ENCODE measurements at places on chromosomes 7 and 10.

- no peak for DNase-seq
Observed at GRCh38 chr10:76242956-76243355, 811.5 kb downstream of the LRMDA start.

DNA sequence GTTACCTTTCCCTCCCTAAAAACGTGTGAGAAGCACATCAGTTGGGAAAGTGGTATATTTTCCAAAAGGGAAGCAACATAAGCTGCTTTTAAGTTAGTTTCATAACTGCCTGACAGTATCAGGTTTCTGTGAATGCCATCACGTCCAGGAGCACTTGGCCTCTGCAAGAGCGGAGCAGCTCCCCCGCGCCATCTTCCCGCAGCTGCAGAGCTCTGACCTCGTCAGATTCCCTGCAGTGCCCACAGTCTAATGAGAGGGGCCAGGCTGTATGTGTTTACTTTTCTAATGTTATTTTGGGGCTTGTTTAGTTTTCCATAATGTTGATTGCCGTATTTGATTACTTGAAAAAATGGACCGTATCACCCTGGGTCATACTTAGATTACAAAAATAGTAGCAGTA, 74.2 kb downstream of the MGMT start:
- no peak for DNase-seq

- DNase-seq = no peak
Observed at GRCh38 chr10:124142960-124143359, 49.6 kb upstream of the CHST15 start.

DNA sequence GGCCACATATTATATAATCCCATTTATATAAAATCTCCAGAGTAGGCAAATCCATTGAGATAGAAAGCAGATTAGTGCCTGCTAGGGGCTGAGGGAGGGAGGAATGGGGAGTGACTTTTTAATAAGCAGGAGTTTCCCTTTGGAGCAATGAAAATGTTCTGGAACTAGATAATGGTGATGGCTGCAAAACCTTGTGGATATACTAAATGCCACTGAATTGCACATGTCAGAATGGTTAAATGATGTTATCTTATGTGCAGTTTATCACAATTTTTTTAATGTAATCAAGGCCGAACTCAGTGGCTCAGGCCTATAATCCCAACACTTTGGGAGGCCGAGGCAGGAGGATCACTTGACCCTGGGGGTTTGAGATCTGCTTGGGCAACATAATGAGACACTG, 145.5 kb upstream of the AUTS2 start:
- DNase-seq = no peak

GRCh38 chr10:60387531-60387930, 2.1 kb downstream of the ANK3 start:
- no peak for DNase-seq

GRCh38 chr7:18941207-18941606, 176.2 kb downstream of the TWIST1 start:
- DNase-seq = no peak

GRCh38 chr7:107267138-107267537, 98.3 kb downstream of the HBP1 start:
- DNase-seq = no peak

- no peak for DNase-seq
Observed at GRCh38 chr7:18313965-18314364, 181.6 kb upstream of the HDAC9 start.

DNA sequence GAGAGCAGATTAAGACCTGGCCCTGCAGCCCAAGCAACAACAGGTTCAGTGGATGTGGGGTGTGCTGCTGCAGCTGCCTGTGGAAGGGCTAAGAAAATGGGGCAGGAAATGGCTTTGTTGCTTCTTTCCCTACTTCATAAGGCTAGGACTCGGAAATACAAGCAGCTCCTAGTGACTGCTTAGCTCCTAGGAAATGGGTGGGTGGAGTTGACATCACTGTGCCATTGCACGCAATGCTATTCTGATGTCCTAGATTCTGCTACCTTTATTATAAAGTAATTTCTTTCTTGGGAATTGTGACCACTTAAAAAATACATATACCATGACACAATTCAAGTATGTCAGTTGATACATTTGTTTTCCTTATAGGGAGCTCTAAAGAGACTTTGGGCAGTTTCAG, 155.8 kb downstream of the FANK1 start:
- no peak for DNase-seq

GRCh38 chr7:120028636-120029035, 244.3 kb upstream of the KCND2 start:
- no peak for DNase-seq

All from T-helper 22 cell (primary cell).